ENCODE measurements at places on chromosomes 4 and X.
A peak's percentile ranks its signal among the peaks of the same experiment; 100 is the strongest.

DNA sequence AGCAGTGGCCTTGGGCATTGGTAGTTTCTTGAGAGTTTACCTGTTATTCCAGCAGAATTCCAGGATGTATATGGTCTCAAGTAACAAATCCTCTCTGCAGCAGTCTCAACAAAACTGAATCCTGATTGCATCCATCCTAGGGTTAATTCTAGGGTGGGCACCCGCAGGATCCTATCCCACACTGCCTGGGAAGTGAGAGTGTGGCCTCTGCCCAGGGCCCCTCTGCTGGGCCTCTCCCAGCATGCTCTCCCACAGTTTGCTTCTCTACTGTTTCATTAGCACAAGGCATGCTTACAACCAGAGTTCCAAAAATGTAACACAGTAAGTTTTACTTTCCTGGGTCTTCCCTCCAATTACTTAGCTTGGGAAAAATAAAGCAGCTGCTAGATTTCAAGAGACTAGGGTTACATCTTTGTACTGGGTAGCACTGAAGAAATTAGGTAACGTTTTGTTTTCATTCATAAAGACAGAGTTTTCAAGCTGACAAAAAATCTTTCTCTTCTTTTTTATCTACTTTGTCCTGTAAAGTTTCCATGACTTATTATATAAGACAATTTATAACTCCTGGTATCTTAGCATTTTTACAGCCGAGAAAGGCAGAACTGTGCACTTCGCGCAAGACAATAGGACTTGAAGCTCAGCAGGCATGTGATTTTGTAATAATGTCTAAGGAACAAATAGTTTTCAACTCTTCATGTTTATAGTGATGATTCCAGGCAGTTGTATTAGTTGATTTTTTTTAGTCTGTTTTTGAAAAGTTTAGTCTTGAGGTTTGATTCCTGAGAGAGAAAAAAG is 131.2 kb upstream of the PCDH18 start:
- DNase-seq, result peak; percentile 8

DNA sequence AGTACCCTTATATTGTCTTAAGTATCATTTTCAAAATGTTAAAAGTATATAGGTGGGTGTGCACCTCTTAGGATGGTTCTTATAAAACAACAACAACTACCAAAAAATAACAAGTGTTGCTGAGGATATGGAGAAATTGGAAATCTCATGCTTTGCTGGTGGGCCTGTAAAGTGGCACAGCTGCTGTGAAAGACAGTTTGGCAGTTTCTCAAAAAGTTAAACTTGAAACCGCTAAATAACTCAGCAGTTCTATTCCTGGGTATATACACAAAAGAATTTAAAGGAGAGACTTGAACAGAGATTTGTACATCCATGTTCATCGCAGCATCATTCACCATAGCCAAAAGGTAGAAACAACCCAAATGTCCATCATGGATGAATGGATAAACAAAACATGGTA is 65.5 kb downstream of the HAND2 start:
- no peak for DNase-seq

DNA sequence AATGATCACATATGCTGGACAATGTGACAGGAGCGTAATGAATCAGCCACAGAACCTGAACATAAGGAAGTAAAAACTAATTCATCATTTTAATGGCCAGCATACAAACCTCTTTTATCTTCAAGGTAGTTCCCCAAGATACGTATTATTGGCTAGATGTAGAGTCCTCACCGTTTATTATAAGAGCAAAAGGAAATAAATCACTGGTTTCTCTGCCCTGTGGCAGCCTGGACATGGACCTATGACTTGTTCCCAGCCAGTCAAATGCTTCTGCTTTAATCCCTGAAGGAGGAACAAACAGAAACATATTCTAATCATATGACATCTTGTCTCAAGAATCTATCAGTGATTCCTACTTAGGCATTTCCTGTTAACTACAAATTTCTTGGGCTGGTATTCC is 86.8 kb upstream of the FAM241A start:
- DNase-seq, result no peak

- peak; percentile 87 for DNase-seq
These were observed 29.6 kb downstream of the PDGFC start for GRCh38 chr4:156941940-156942548.

DNA sequence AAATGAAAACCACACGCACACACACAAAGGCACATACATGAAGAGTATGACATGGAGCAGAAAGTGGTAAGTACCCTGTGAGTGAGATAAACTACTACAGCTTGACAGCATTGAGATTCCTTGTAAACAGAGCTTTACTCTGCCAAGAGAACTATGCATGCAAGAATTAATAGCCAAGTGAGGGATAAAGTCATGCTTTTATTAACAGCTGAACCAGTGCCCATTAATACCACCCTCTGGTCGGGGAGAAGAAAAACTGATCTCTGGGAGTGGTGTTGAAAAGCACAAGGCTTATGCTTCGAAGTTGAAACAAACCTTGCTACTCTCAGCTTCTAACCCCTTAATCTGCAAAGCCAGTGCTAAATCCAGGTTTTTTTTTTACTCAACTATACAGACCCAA is 95.9 kb upstream of the C1QTNF7 start:
- DNase-seq, result peak; percentile 30

DNA sequence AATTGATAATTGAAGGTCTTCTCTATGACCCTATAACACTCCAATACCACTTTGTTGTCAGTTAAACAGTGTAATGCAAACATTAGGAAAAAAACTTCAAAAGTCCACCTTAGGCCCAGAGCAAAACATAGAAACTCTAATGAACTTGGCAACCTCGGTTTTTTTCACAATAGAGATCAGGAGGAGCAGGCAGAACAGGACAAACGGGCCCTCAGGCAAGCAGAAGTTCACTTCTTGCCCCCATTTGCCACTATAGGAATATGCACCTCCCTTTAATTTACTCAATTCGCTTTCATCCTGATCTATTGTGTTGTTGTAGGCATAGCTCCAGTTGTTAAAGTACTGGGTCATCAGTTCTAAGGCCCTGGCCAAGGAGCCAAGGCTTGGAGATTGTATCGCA is 18.2 kb downstream of the ACOX3 start:
- DNase-seq, result no peak

GRCh38 chr4:48033825-48034413 is 17.3 kb downstream of the NIPAL1 start:
- peak; percentile 31 for DNase-seq

GRCh38 chr4:158121161-158121579 is 51.7 kb downstream of the GASK1B start:
- DNase-seq, result peak; percentile 73

DNA sequence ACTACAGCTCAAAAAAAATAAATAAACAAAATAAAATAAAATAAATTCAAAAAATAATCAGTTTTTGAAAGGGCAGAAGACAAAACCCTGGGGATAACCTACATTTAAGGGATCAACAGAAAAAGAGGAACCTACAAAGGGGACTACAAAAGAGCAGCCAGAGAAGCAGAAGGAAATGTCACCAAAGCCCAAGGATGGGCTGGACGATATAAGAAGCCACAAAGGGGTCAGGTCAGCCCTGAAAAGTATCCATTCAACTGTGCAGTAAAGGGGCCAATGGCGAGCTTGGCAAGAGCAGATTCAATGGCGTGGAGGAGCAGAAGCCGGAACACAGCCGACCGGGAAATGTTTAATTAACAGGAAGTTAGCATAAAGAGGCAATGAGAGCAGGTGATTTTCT is 16.9 kb downstream of the ACOT9 start:
- DNase-seq, result no peak

DNA sequence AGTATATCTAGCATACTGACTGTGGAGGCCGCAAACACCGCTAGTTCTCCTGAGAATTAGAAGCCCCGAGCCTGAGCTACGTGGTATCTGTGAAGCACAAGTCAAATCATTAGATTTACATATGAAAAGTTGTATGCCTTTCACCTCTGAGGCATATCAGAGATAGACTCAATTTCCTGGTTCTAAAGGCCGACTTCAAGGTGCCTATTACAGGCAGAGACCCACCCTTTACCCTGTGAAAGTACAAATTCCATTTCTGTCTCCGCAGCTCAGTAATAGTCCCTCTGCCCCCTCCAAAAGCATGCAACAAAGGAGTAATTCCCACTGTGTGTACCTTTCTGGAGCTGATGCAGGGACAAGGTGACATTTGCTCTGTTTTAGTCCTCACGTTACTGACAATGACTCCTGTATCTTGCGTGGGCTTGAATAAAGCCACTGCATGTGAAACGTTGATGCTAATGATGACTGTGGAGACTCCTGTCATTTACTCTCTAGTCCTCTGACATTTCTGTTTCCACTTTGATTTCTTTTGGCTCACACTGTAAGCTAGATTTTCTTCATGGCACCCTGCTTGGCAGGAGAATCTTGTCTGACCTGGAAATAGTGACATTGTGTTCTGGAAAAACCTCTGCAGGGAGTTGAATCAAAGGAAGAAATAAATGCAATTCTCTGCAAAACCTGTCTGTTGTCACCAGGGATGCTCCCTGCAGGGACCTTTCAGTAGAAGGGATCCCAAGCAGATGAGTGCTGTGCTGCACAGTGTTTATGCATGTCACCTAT is 273.2 kb upstream of the EMCN start:
- peak; percentile 25 for DNase-seq

- peak; percentile 45 for DNase-seq
These were observed 145.4 kb upstream of the HUWE1 start for GRCh38 chrX:53831662-53832635.

- no peak for DNase-seq
These were observed 31.1 kb downstream of the ACOX3 start for GRCh38 chr4:8409264-8410065.

DNA sequence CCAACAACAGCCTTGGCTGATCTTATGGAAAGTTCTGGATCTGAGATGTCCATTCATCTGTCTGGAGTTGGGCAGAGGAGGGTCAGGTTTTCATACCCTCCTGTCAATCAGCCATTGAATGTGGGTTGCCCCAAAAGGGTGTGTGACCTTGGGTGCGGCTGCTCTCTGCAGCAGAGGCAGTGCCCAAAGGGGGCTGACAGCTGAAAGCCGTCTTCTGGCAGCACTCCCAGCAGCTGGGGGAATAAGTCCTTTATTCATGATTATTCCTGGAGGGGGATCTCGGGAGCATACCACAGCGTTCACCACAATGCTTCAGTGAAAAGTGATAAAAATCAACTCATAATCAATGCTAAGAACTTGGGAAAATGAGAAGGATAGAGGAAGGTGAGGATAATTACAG is 54.7 kb downstream of the OTC start:
- DNase-seq, result no peak

DNA sequence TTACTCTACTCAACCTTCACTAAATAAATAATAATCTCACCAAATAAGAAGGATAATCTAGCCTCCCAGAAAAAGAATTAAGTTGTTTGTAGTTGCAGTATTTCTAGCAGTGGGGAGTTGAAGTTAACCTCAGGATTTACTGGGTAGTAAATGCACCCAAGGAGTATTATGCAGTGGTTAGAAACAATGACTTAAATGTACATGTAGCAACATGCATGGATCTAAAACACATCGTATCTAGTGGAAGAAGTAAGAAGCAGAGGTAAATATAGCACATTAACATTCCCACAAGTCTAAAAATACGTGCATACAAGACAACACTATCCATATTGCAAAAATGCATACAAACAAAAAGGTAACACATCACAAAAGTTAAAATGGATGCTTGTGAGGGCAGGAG is 44.2 kb upstream of the SMAD1 start:
- DNase-seq, result no peak

GRCh38 chrX:147847999-147848398 is 63.7 kb upstream of the FMR1 start:
- DNase-seq, result peak; percentile 19

DNA sequence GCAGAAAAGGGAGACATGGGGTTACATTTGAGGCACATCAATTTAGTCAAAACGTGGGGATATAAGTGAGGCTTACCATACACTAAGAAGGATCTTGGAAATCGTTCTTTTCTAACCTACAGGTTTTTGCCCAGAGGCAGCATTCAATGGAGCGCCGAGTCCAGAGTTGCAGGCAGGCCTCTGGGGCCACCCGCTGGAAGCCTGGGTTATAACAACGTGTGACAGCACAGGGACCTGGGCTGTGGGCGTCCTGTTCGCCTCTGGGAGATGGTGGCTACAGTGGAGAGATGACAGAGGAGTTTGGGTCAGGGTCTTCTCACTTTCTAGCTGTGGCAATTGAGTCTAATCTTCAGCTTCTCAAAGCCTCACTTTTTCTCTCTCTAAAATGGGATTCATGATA is 53.9 kb downstream of the ENPP6 start:
- peak; percentile 84 for DNase-seq

DNA sequence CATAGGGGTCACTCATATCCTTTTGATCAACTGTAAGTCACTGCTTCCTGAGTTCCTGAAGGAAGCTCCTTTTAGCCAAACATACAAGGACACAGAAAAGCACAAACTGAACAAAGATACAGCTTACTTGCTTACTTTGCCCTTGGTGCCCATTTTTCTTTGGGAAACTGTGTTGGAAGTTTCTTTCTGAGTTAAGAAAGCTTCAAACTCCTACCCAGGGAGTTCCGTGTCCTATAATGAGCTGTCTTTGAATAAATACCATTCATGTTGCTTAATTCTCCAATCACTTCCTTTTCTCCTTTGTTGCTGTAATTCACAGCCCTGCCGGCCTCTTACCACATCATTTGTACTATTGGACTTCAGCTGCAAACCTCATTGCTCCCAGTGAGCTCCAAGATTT is at the start of gene ADH4:
Gene ADH4 (minus strand): TSS at position 228 of the 400 bp plus-strand sequence. CDS start 75 bp downstream, at position 153.
- peak; percentile 37 for DNase-seq

DNA sequence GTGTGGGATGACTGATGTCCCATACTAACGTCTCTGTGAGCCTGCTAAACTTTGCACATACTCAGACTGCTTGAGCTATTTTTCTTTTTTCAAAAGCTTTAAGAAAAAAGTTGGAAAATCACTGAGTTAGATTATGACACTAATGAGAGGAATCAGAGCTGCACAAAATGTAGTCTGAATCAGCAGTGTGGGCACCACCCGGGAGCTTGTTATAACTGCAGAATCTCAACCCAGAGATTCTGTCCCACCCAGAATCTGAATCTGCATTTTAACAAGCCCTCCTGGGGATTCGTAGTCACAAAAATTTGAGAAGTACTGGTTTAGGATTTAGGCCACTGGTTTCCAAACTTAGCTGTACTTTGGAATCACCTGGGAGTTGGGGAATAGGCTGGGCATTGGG is 102.1 kb upstream of the MID1IP1 start:
- DNase-seq, result no peak

DNA sequence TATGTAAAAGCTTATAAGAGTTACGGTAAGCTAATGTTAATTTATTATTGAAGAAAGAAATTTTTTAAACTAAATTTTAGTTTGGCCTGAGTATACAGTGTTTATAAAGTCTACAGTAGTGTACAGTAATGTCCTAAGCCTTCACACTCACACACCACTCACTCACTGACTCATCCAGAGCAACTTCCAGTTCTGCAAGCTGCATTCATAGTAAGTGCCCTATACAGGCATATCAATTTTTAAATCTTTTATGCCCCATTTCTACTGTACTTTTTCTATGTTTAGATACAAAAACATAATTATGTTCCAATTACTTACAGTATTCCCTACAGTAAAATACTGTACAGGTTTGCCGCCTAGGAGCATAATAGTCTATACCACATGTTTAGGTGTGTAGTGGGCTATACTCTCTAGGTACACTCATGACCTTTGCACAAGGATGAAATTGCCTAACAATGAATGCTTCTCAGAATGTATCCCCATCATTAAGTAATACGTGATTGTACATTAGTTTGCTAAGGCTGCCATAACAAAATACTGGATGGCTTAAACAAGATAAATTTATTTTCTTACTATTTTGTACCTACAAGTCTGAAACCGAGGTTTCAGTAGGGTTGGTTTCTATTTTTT is 333.8 kb upstream of the PCDH7 start:
- DNase-seq, result no peak

GRCh38 chr4:185520119-185520518 is 15.2 kb downstream of the PDLIM3 start:
- peak; percentile 36 for DNase-seq

GRCh38 chrX:91414713-91415112 is 19.9 kb upstream of the PABPC5 start:
- DNase-seq, result peak; percentile 38
